ENCODE measurements at places on chromosomes 3 and 15.

- DNase-seq: no peak
Measured at GRCh38 chr3:6825524-6825923, 35.4 kb upstream of the GRM7 start.

- peak; percentile 38 for DNase-seq
Measured at GRCh38 chr3:56855856-56856512, 54.2 kb upstream of the ARHGEF3 start.

GRCh38 chr15:71800835-71801745 is 9.3 kb upstream of the NR2E3 start:
- no peak for DNase-seq

DNA sequence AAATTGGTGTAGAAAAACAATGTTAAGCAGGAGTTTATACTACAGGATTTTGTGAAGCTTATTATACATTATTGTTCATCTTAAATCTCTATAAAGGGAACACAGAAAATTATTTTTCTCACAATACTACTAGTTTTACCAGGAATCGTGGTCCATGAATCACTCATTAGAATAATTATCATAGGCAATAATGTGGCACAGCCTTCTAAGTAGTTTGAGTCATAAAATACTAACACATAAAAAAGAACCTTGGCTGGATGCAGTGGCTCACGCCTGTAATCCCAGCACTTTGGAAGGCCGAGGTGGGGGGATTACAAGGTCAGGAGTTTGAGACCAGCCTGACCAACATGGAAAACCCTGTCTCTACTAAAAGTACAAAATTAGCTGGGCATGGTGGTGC is 393.1 kb upstream of the ZNF717 start:
- DNase-seq: no peak

GRCh38 chr15:92161039-92161670 is 232.5 kb upstream of the ST8SIA2 start:
- DNase-seq: no peak

GRCh38 chr3:13655061-13655913 is 106.4 kb downstream of the FBLN2 start:
- DNase-seq: no peak

DNA sequence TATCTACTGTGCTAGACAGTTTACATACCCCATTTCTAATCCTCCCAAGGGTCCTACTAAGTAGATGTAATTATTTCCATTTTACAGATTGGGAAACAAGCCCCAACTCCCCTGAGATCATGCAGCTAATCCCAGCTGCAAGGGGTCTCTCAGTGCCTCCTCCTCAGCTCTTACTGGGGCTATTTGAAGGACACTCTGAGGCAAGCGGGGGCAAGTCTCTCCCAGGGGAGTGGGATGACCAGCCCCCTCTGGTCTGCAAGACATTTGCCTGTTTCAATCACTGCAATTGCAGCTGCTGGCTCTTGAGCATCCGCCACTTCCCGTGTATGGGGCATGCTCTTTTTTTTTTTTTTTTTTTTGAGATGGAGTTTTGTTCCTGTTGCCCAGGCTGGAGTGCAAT is 11.4 kb downstream of the LAMP3 start:
- DNase-seq: no peak

DNA sequence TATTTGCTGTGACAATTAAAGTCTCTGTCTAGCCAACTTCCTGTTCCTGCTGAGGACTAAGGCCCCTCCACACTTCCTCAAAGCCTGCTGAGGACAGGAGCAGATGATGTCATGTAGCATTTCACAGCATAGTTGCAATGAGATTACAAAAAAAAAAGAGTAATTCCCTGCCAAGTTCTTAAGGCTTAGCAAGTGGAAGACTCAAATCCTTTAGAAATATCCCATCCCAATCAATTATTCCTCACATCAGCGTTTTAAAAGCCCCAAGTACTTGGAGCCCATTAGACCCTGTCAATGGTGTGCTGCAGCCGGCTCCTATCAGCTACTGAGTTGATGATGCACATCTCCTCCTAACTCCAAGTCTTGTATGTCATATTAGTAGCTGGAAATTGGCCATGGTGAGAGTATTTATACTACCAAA is 51.7 kb downstream of the TRANK1 start:
- DNase-seq: no peak

Measured in activated CD4-positive, CD25-positive, alpha-beta regulatory T cell treated with anti-CD3 and anti-CD28 coated beads, Interleukin-2, amount 50 U/mL, for 72 hours (primary cell).